ENCODE measurements at places on chromosomes 16 and 17.

DNA sequence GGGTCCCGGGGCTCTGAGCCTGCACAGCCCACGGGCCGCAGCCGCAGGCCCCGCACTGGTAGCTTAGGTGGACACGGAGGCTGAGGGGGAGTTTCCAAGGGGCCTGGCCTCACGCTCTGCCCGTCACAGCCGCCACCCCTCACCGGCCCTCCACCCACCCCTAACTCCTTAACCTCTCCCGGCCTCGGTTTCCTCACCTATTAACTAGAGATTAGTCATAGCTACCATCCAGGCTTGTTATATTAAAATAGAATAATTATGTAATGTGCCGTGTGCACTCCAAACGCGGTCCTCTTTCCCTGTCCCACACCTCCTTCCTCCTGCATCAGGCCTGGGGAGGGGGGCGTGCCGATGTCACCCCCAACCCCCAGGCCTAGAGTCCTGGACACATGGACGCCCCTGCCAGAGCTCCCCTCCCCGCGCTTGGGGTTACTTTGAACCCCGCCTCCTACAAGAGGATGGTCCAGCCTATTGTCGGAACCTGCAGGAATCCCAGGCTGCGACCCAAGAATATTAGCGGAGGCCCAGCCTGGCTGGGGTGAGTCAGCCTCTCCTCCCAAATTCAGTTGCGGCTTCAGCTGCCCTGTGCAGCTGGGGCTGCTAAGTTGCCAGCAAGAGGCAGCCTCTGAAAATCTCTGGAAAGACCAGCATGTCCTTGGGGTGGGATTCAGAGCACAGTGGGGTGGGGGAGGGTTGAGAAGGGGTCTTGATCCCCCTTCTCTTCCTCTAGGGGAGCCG is 17.3 kb downstream of the SOCS3 start:
- no peak for DNase-seq

DNA sequence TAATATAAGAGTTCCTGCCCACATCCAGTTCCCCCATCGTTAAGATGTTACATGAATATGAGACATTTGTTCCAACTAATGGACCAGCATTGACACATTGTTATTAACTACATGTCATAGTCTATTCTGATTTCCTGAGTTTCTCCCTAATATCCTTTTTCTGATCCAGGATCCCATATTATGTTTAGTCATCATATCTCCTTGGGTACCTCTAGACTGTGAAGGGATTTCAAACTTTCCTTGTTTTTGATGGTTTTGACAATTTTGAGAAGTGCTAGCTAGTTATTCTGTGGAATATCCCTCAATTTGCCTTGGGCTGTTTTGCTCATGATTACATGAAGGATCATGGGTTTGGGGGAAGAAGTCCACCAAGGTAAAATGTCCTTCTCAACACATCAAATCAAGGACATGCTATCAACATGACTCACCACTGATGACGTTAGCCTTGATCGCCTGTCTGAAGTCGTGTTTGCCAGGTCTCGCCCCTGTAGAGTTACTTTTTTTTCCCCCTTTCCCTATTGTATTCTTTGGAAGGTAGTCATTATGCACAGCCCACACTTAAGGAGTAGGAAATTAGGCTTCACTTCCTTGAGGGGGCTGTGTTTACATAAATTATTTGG is 42.5 kb downstream of the CACNG3 start:
- DNase-seq, result no peak

DNA sequence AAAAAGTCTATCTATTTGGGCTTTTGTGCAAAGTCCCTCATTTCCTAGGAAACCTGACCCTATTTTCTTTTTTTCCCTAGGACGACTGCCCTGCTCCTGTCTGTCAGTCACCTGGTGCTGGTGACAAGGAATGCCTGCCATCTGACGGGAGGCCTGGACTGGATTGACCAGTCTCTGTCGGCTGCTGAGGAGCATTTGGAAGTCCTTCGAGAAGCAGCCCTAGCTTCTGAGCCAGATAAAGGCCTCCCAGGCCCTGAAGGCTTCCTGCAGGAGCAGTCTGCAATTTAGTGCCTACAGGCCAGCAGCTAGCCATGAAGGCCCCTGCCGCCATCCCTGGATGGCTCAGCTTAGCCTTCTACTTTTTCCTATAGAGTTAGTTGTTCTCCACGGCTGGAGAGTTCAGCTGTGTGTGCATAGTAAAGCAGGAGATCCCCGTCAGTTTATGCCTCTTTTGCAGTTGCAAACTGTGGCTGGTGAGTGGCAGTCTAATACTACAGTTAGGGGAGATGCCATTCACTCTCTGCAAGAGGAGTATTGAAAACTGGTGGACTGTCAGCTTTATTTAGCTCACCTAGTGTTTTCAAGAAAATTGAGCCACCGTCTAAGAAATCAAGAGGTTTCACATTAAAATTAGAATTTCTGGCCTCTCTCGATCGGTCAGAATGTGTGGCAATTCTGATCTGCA is 12.9 kb downstream of the TMEM98 start:
- no peak for DNase-seq

GRCh38 chr17:30379903-30380381 is 1.2 kb downstream of the CPD start:
- no peak for DNase-seq

DNA sequence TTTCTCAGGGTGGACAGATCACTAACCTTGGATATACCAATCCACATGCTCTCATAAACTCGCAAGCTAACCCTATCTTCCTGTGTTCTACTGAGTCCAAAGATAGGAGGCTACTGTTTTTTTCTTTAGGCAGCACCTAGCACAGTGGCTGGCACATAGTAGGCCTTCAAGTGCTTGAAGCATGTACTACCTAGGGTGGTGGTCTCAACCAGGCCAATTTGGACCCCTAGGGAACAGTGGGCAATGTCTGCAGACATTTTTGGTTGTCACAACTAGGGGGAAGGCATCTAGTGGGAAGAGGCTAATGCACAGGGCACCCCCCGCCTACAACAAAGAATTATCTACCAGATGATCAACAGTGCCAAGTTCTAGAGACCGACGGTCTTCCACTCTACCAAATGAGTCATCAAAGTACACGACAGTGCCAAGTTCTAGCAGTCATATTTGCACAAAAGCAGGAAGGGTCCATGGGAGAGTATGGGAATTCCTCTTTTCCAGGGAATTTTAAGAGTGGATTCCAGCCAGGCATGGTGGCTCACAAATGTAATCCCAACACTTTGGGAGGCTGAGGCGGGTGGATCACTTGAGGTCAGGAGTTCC is 390.3 kb downstream of the SLC39A11 start:
- DNase-seq, result no peak

DNA sequence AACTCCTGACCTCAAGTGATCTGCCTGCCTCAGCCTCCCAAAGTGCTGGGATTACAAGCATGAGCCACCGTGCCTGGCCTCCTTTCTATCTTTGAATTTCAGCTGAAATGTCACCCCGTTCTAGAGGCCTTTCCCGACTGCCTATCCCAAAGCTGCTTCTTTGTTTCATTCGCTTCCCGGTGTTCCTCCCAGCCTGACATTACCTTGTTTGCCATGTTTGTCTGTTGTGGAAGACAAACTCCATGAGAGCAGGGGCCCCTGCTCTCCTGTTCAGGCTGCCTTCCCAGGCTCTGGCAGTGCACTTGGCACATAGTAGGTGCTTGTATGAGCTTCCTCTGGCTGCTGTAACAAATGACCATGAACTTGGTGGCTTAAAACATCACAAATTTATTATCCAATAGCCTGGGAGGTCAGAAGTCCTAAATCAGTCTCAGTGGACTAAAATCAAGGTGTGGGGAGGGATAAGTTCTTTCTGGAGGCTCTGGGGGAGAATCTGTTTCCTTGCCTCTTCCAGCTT is 2.6 kb upstream of the CCL22 start:
- no peak for DNase-seq

DNA sequence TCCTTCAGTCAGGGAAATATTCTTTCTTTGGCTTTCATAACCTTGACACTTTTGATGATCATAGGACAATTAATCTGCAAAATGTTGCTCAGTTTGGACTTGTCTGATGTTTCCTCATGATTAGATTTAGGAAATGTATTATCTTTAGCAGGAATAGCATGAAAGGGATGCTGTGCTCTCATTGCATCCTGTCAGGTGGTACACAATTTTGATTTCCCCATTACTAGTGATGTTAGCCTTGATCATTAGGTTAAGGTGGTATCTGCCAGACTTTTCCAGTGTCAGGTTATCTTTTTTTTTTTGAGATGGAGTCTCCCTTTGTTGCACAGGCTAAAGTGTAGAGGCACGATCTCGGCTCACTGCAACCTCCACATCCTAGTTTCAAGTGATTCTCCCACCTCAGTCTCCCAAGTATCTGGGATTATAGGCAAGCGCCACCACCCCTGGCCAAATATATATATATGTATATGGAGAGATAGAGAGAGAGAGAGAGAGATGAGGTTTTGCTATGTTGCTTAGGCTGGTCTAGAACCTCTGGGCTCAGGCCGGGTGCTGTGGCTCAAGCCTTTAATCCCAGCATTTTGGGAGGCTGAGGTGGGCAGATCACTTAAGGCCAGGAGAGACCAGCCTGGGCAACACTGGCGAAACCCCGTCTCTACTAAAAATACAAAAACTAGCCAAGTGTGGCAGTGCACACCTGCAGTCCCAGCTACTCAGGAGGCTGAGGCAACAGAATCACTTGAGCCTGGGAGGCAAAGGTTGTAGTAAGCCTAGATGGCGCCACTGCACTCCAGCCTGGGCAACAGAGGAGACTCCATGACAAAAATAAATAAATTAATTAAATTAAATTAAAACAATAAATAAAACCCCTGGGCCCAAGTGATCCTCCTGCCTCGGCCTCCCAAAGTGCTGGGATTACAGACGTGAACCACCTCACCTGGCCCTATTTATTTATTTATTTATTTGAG is 15.8 kb upstream of the CAVIN1 start:
- no peak for DNase-seq

DNA sequence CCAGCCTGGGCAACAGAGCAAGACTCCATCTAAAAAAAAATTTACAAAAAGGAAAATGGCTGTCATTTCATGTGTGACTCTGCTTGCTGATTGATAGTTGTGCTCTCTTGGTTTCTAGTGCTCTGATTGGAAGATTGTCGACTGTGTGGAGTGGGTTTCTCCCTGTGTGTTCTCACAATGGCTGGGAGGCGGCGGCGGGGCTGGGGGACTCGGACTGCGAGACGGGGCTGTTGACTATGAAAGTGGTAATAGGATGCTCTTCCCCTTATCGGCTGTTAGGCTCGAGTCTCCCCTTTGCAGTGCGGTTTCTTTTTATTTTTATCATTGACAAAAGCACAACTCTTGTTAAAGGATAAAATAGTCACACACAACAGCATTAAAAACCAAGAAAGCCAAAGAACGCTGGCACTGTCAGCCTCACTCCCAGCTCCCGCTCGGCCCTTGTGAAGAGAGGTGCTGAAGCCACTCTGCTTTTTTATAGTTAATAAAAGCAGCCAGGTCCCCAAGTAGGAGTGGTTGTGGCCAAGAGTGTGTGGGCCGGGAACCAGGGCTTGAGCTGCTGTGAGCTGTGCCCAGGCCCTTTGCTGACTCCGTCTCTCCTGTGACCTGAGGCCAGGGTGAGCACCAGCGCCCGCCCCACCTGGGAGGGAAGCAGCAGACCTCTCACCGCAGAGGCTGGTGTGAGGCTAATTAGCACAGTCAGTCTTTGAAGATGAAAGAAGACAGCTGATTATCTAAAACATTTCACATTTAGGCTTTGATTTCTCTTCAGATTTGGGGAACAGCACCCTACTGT is 36.5 kb downstream of the TBCD start:
- no peak for DNase-seq

- DNase-seq, result no peak
These were observed 12.7 kb downstream of the ENDOV start for GRCh38 chr17:80427366-80428282.

DNA sequence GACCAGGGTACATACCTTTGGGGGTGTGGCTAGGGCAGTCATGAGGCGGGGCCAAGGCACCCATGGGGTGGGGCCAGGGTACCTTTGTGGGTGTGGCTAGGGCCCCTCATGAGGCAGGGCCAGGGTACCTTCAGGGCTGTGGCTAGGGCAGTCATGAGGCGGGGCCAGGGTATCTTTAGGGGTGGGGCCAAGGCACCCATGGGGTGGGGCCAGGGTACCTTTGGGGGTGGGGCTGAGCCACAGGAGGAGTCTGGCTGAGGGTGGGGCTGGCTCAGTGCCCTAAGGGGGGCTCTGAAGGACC is 3.5 kb downstream of the GNG13 start:
- DNase-seq, result no peak

GRCh38 chr17:27622986-27623385 is 8.0 kb upstream of the LGALS9 start:
- DNase-seq, result no peak

DNA sequence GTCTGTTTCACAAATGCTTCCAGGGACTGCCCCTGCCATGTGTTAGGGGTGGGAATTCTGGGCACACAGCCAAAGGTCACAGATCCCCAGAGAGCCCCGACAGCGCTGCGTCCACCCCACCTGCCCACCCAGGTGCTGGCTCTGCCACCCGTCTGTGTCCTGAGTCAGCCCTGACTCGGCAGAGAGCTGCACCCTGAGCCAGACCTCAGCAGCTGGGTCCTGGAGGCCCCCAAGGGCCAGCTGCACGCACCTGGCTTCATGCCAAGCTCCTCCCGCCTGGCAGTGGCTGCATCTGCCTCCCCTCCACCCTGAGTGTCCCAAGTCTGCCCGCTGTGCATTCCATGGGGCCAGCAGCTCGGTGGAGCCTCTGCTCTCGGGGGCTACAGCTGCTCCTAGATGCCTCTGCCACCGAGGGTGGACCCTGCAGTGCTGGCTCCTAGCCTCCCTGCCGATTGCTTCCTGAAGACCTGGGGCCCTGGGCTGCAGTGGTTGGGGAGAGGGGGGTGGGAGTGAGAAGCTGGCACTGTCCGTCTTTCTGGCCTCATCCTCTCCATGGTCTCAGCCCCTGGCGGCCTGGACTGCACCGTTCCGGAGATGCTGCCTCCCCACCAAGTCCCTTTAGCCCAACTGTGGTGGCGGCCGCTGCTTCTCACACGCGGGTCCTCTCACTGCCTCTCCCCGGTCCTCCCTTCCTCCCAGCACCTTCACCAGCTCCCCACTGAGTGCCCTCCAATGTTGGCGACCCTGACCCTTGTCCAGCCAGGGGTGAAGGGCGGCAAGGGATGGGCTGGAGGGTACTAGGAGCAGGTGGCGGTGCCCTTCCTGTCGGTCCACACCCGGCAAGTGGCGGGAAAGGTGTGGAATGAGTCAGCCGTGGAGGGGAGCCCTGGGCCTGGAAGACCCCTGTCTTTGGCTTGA is 3.0 kb downstream of the SECTM1 start:
- DNase-seq, result no peak

- DNase-seq, result no peak
These were observed 1.9 kb downstream of the PPP4C start for GRCh38 chr16:30077656-30078055.

GRCh38 chr16:57786632-57787518 is 15.4 kb downstream of the KIFC3 start:
- DNase-seq, result peak; percentile 85

DNA sequence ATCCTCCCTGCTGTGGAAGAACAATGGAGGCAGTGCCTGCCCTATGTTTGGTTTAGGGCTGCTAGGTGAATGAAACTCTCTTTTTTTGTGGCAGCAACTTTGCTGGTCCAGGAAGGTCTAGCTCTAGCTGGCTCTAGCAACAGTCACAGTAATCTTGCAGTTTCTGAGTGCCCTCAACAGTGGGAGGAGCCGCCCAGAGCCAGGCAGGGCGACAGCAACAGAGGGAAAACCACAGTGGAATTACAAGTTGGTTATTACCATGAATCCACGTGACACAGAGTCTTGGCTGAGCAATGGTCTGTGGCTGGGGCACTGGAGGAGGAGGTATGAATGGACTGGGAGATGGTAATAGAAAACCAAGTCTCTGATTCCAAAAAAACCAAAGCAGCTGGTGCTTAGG is 10.3 kb downstream of the HSPB9 start:
- DNase-seq, result peak; percentile 83

Measured in nucleus accumbens (tissue), 56 donors.